IMR-90 (cell line): ENCODE measurements at places on chromosomes 4 and X. TPM values are rescaled to one million over a fixed set of nuclear protein-coding genes. Genes with fewer than 3 reads are reported as not detected.

Gene FAM114A1
- total RNA-seq: 507 and 649 TPM in 2 replicates

- H3K36me3 ChIP-seq: no peaks in the 10 kb centered on the region
- no peaks in the 10 kb centered on the region for H3K27me3 ChIP-seq
- H3K27ac ChIP-seq: no peak overlapping the region
- H3K4me3 ChIP-seq: no peak overlapping the region
Observed at GRCh38 chrX:66915893-66916292, 277.0 kb upstream of the EDA2R start.

DNA sequence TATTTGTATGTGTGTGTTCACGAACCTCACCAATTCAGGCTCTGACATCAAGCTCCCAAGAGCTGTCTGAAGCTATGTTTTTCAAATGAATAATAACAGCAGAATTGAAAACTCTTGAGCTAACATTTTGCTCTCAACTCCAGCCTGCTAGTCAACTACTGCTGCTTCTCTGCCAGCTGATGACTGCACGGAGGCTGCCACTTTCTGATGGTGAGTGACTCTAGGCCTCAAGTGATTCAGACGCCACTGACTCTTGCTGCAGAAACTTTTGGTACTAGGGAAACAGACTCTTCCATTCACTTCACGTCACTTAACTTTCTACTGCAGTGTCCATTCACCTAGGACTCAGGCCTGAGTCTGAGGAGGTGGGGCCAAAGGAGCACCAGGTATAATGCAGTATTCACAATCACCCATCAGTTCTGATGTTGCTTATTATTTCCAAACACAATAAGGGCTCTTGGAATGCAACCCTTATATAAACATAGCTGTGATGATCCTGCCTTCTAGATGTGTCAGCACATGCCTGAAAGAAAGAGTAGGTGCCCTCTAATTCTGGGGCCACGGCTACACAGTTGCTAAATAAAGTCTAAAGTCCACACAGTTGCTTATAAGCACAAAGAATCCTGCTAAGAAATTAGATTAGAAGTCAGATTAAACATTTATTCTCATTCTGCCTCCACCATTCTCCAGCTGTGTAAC is 16.0 kb downstream of the PRDM8 start:
- no peaks in the 10 kb centered on the region for H3K27me3 ChIP-seq
- no peak overlapping the region for H3K4me3 ChIP-seq
- H3K27ac ChIP-seq: peak overlapping the region; percentile 41; the same call in 1 of the 2 replicates
- H3K36me3 ChIP-seq: no peaks in the 10 kb centered on the region
- DNase-seq: peak; percentile 87

Gene GRIA3
- not detected in 2 replicates for total RNA-seq

GRCh38 chr4:155802190-155802959 is 43.6 kb downstream of the GUCY1B1 start:
- peaks cover 14% of the 10 kb centered on the region for H3K4me1 ChIP-seq
- no peaks in the 10 kb centered on the region for H3K27me3 ChIP-seq
- H3K27ac ChIP-seq: peak overlapping the region; percentile 66; the same call in 1 of the 2 replicates
- DNase-seq: peak; percentile 58

DNA sequence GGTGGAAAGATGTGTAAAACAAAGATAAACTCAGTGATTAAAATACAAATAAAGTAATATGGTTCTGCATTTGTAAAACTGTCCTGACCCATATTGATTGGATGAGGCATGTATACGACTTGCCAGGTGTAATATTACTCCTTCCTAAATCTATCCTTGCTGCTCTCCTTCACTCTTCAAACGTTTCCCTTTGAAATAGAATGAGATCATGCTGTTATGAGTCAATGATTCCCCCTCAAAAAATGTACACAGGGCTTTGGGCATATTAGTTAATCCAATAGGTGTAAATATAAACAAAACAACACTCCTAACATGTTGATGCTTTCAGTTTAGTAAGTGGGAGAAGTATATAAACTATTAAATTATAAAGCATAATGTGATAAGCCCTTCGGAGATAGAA is 117.4 kb upstream of the GPM6A start:
- DNase-seq: no peak
- H3K27me3 ChIP-seq: no peaks in the 10 kb centered on the region
- H3K4me1 ChIP-seq: no peaks in the 10 kb centered on the region
- no peaks in the 10 kb centered on the region for H3K36me3 ChIP-seq

DNA sequence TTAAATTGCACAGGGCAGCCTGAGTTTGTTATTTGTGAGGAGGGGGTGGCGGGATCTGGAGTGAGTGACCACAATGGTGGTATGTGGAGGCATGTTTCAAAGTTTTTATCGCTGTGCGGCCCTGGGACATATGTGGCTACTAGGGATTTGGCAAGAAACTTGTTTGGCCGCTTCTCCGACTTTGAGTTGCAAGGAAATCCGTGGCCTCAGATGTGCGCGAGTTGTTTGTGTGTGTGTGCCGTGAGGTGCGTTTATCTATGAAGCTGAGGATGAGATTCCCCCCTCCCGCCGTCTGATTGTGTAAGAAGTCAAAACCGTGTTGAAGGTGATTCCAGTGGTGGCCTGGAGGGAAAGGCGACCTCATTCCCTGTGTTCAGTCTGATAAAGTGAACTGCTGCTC is 1.4 kb downstream of the JADE3 start:
- peak overlapping the region; percentile 91 for H3K4me3 ChIP-seq
- DNase-seq: peak; percentile 29
- no peaks in the 10 kb centered on the region for H3K36me3 ChIP-seq
- no peaks in the 10 kb centered on the region for H3K4me1 ChIP-seq

Gene CCNI
- 98.6 and 100 TPM in 2 replicates for total RNA-seq

Gene CFAP99
- not detected in 2 replicates for total RNA-seq

Gene GAGE12F
- not detected in 2 replicates for total RNA-seq

Gene PPAT
- total RNA-seq: 21.1 and 32.2 TPM in 2 replicates

Gene PABPC4L
- 0.72 and 1.1 TPM in 2 replicates for total RNA-seq

GRCh38 chr4:56613101-56613862 is 67.8 kb downstream of the HOPX start:
- H3K27ac ChIP-seq: no peak overlapping the region
- no peaks in the 10 kb centered on the region for H3K27me3 ChIP-seq
- peaks cover 5% of the 10 kb centered on the region for H3K4me1 ChIP-seq
- DNase-seq: peak; percentile 91
- no peak overlapping the region for H3K4me3 ChIP-seq

GRCh38 chr4:107094976-107095375 is 58.9 kb upstream of the DKK2 start:
- no peaks in the 10 kb centered on the region for H3K4me1 ChIP-seq
- H3K27ac ChIP-seq: no peak overlapping the region
- DNase-seq: no peak

DNA sequence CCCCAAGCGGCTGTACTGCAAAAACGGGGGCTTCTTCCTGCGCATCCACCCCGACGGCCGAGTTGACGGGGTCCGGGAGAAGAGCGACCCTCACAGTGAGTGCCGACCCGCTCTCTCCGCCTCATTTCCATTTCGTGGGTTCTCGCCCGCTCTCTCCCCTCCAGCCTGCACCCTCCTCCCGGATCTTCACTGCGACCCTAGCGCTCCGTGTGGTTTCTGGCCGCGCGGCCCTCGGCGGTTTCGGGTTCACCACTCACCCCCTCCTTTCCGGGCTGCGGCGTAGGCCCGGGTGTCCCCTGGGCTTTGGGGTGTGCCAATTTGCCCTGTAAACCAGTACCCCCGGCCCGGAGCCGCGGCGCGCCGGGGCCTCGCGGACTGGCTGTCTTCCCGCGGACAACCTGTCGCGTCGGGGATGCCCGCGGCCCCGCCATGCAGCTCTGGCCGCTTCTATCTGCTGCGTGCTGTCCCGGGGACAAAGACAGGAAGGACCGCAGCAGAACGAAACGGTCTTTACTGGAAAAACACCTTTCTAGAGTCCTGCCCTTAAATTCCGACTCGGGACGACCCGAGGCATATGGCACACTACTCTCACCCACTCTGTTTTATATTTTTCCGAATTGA is 737 bp downstream of the FGF2 start:
- H3K27ac ChIP-seq: peak overlapping the region; percentile 96
- H3K36me3 ChIP-seq: peaks cover 3% of the 10 kb centered on the region
- H3K4me1 ChIP-seq: peaks cover 18% of the 10 kb centered on the region
- H3K4me3 ChIP-seq: peak overlapping the region; percentile 99
- DNase-seq: peak; percentile 25
- no peaks in the 10 kb centered on the region for H3K27me3 ChIP-seq

Gene CFAP47
- under 0.01 TPM in 1 of 2 replicates, not detected in the other for total RNA-seq

GRCh38 chr4:66489783-66490452 is 819.6 kb upstream of the EPHA5 start:
- H3K27me3 ChIP-seq: no peaks in the 10 kb centered on the region
- DNase-seq: peak; percentile 65
- no peaks in the 10 kb centered on the region for H3K4me1 ChIP-seq
- no peak overlapping the region for H3K27ac ChIP-seq

Gene BMPR1B
- total RNA-seq: 0.90 and 1.1 TPM in 2 replicates

DNA sequence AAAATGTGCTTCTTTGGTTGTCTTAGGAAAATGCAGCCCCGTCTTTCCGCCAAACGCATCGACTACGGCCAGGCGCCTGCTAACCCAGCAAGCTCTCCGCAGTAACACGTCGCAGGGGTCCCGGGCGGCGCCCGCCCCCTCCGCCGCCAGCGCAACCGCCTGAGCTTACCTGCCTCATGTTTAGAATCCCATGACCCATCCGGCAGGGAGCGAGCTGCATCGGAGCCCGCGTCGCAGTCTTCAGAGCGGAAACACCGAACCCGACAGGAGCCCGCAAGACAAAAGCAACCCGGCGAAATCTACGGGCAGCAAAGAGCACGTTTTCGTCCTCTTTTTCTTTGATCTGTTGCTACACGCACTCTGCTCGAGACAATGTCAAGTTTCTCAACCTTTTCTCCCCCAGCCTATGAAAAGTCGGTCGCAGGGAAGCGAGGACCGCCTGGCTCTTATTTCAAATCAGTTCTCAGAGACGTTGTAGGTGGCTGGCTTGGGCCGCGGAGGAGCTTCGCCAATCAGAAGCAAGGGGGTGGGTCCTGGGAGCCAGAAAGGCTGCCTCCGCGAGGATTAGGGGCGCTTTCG is at the start of gene MID1:
MID1 (minus strand) TSS at position 465 of the 579 bp plus-strand sequence. CDS start 53,038 bp downstream, outside the sequence.
- no peaks in the 10 kb centered on the region for H3K36me3 ChIP-seq
- H3K27me3 ChIP-seq: no peaks in the 10 kb centered on the region
- peak within 1 kb of the TSS; percentile 60 for H3K4me3 ChIP-seq
- H3K27ac ChIP-seq: peak within 1 kb of the TSS; percentile 54
- peaks cover 10% of the 10 kb centered on the region for H3K4me1 ChIP-seq

GRCh38 chr4:76680952-76681351 is 217.0 kb downstream of the SOWAHB start:
- no peak overlapping the region for H3K4me3 ChIP-seq
- no peaks in the 10 kb centered on the region for H3K4me1 ChIP-seq
- no peaks in the 10 kb centered on the region for H3K36me3 ChIP-seq
- no peaks in the 10 kb centered on the region for H3K27me3 ChIP-seq

Gene OTUD6A
- not detected in 2 replicates for total RNA-seq

Gene VGLL1
- total RNA-seq: not detected in 2 replicates

DNA sequence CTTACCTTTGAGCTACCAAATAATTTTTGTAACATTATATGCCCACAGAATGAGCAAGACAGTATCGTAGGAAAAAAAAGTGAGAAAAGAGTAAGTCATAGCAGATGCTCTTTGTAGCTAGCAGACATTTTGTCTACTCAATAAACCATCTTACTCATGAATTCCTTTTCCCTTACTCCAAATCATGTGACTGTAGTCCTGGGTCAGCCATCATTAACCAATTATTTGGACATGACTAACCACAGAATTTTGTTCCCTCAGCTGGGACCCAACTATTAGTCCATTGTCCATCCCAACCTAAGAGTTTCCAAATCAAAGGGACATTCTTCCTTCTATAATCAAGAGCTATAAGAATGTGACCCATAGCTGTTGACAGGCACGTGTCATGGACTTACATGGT is 11.4 kb downstream of the UBE2D3 start:
- peak; percentile 95 for DNase-seq
- H3K36me3 ChIP-seq: peaks cover 9% of the 10 kb centered on the region
- H3K4me3 ChIP-seq: no peak overlapping the region
- H3K27me3 ChIP-seq: no peaks in the 10 kb centered on the region
- peak overlapping the region; percentile 31; the same call in 1 of the 2 replicates for H3K27ac ChIP-seq

Gene LEF1
- total RNA-seq: 0.56 and 1.8 TPM in 2 replicates

Gene SNCA
- 0.36 and 0.56 TPM in 2 replicates for total RNA-seq

Gene FGFBP2
- not detected in 2 replicates for total RNA-seq

- H3K4me3 ChIP-seq: no peak overlapping the region
- no peak for DNase-seq
- no peak overlapping the region for H3K27ac ChIP-seq
- no peaks in the 10 kb centered on the region for H3K27me3 ChIP-seq
Observed at GRCh38 chr4:77163641-77164040, 6.6 kb downstream of the CCNG2 start.

Gene SYP
- under 0.01 TPM in 1 of 2 replicates, not detected in the other for total RNA-seq

DNA sequence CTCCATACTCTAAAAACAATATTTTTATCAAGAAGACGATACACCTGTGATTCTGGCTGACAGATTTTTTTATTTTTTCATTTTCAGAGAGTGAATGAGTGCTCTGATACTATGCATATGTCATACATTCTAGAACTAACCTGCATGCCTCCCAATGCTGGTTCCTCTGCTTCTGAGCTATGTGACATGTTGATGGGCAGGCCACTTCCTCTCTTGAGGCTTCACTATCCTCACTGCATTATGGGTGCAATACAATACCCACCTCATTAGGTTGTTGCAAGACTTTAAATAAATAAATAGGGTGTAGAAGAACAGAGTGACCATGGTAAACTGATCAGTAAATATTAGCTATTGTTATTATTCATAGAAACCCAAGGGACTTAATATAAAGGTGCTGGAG is 408.3 kb downstream of the HNRNPD start:
- no peaks in the 10 kb centered on the region for H3K27me3 ChIP-seq
- no peaks in the 10 kb centered on the region for H3K36me3 ChIP-seq
- no peaks in the 10 kb centered on the region for H3K4me1 ChIP-seq
- no peak for DNase-seq
- H3K27ac ChIP-seq: no peak overlapping the region

- H3K4me3 ChIP-seq: no peak overlapping the region
- no peak for DNase-seq
- no peaks in the 10 kb centered on the region for H3K36me3 ChIP-seq
Observed at GRCh38 chrX:102708900-102709299, 3.3 kb upstream of the GPRASP2 start.

GRCh38 chrX:1384658-1385252 is 7.2 kb downstream of the SLC25A6 start:
- H3K4me1 ChIP-seq: peaks cover 2% of the 10 kb centered on the region; the same call in 1 of the 2 replicates
- H3K27me3 ChIP-seq: no peaks in the 10 kb centered on the region

DNA sequence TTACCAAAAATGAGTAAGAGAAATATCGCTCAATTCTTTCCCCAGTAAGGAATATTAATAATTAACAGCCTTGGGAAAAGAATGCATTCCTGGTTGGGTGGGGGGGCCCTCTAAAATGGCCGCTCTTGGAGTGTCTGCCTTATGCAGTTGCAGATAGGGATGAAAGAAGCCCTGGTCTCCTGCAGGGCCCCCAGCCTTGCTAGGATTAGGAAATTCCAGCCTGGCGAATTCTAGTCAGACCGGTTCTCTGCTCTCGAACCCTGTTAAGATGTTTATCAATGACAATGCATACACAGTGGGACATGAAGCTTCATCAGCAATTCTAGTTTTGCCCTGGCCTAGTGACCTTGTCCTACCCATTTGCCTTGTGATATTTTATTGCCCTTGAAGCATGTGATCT is 1047.7 kb upstream of the GRID2 start:
- H3K36me3 ChIP-seq: no peaks in the 10 kb centered on the region
- H3K4me3 ChIP-seq: no peak overlapping the region
